ENCODE measurements at places on chromosomes 5 and 9. TPM values are rescaled to one million over a fixed set of nuclear protein-coding genes. Genes with fewer than 3 reads are reported as not detected.
A peak's percentile ranks its signal among the peaks of the same experiment; 100 is the strongest.

GRCh38 chr9:36929350-36929675, 104.8 kb downstream of the PAX5 start:
- peak; percentile 24 for DNase-seq

DNA sequence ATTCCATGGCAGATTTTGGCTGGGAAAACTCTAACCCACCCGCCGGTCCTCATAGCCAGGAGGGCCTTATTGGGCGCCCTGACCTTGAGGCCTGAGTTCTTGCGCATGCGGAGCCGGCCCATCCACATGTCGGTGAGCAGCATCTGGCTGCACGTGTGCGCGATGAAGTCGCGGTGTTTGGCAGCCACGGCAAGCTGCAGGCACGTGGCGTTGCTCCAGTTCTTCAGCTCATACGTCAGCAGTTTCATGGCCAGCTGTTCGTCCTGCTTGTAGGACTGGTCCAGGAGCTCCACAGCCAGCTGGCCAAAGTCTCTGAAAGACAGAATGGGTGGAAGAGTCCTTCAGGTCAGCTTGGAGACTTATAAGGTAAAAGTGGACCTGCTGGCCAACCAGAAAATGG, 204.3 kb upstream of the KLF9 start:
- DNase-seq = no peak

- DNase-seq = no peak
These were observed 140.5 kb downstream of the NPR3 start for GRCh38 chr5:32851559-32852173.

GRCh38 chr5:179051784-179052183, 8.4 kb upstream of the ZNF354C start:
- no peak for DNase-seq

- no peak for DNase-seq
These were observed 255.1 kb downstream of the MCTP1 start for GRCh38 chr5:95029569-95030366.

- DNase-seq = no peak
These were observed 25.2 kb downstream of the BICD2 start for GRCh38 chr9:92739346-92739970.

- no peak for DNase-seq
These were observed 622.7 kb upstream of the CDH18 start for GRCh38 chr5:20610681-20611080.

DNA sequence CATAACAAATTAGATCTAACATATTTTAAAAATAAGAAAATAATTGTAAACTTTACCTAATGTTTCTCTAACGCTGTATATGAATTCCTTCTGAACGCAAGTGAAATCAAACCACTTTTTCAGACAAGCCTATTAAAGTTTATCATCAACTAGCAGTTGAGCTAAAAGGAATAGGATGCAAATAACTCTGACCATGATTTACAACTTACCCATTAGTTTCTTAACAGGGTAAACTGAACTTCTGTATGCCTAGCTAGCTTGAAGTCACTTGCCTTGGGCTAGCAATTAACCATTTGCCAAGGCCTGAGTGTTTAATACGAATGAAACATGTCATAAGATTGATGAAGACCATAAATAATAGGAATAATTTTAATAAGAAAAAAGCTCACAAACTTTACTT, 762.7 kb upstream of the ARRDC3 start:
- no peak for DNase-seq

- DNase-seq = no peak
These were observed 121.7 kb upstream of the GLRA1 start for GRCh38 chr5:152046361-152046760.

DNA sequence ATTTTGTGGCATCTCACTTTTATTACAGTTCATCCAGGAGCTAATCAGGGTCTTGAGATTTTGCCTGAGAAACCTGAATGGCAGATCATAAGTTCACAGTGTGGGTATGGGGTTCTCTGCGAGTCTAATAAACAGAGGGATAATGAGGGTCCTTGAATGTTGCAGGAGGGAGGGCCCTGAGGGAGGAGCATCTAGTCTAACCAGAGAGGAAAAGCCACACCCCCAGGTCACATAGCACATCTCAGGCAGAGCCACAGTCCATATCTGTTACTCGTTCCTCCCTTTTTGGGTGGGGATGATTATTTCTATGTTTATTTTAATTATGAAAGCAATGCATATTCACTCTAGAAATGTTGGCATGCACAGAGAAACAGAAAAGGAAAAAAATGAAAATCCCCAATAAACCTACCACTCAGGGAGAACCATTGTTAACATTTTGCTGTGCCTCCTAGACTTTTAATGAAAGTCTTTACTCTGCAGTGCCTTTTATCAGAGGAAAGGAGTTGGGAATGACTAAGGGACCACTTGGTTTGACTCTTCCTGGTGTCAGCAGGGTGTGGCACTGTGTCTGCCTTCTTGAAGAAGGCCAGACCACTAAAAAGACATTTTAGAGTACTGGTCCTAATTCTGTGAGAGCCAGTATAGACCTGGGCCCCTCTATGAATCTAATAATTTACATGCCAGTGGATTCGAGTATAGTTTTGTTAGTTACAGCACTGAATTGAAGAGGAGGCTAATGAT, 2.8 kb downstream of the GALNT12 start:
- no peak for DNase-seq

- DNase-seq = no peak
These were observed 108.5 kb downstream of the MTREX start for GRCh38 chr5:55416306-55416705.

GRCh38 chr9:37706290-37706689, 47.3 kb upstream of the TRMT10B start:
- DNase-seq = no peak

DNA sequence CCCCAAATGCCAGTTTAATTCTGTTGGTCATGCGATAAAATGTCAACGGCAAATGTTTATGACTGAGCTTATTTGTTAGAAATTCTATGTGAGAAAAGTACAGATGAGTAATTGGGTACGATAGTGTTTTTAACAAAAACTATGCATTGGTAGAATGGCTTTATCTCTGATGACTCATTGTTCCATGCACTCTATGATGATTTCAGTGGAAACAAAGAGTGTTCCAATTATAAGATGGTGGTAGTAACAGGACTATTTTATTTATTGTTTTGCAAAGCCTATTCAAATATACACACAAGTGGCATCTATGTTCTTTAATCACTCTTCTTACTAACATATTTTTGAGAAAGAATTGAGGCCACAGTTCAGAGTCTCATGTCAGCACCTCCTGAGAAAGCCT, 353.7 kb upstream of the IRX2 start:
- DNase-seq = no peak

DNA sequence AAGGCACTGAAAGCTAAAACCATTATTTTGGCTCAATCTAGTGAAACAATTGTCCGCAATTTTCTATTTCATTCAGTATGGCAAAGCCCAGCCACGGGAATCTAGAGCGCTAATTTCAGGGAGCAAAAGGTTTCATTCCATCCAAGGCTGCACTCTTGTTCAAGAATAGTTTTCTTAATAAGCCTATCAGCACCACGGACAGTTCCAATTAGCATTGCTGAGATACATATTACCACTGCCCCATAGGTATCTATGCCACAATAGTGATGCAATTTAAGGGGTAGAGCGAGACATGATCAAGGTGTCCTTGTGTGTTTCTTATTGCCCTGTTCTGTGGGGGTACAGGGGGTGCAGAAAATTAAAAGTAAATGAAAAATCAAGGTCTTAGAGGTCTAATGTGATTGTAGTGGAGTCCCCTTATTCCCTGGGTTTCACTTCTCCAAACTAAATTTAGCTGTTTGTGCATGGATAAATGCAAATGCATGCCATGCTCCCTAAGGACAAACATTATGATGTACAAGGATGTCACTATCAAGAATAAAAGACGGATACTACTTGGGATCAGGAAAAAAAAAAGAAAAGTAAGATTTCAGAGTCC, 45.5 kb downstream of the SPOCK1 start:
- DNase-seq = no peak

GRCh38 chr9:26870292-26870691, 22.3 kb downstream of the CAAP1 start:
- no peak for DNase-seq

- DNase-seq = no peak
These were observed 3.8 kb downstream of the CAVIN4 start for GRCh38 chr9:100581661-100582060.

DNA sequence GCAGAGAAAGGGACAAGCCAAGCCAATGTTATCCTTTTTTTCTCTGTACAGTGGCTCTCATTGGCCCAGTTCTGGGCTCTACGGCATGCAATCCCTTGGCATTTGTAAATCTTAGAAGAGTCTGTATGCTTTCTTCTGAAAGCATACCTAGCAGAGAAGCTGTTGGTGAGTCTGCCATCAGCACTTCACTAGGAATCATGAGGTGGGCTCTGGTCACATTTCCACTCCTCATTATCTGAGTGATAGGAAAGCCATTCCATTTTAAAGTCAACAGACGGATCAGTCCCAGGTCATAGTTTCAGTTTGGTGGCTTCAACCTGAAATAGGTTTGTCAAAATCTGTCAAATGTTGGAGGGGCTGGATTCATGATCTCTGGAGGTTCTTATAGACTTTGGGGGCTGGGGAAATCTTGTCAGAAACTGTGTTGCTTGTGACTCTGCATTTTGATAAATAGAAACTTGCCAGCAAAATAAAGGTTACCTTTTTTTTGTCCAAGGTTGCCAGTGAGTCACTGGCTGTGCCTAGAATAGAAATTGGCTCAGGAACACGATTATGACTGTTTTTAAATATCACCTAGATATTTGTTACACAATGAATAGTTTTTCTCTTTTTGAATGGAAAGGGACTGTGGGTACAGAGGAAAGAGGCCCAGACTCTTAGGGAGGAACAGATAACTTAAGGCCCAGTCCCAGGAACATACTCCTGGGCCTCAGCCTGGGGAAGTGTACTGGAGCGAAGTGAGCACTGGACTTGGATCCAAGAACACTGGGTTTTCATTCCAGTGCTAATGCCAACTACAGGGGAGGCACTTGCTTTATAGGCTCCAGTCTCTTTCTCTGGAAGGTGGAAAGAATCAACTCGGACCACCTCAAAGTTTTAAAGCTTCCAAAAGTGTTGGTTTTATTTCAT, 183.1 kb downstream of the NMUR2 start:
- no peak for DNase-seq

DNA sequence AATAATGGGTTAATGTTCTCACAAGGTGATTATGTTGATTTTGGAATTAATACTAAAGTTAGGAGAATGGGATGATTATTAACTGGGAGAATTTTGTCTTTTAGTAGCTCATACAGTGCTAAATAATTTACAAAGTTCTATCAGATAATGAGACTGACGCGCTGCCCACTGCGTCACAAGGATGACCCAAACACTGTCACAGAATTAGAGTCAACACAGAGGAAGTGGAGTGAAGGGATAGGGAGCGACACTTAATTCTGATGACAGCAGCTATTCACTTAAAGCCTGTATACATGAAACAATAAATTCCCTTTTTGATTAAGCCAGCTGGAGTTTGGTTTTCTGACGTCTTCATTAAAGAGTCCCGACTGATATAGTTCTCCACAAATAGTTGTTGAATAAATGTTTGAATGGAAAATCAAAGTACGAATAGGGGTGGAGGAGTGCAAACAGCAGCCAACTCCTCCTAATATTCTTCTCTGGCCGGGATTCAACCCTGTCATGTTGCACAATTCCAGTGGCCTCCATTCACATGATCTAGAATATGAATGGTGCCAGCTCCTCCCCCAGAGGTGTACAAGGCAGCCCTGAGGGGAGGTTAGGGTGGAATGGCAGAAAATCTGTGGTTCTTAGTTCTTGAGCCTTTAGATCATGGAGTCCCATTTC, 140.3 kb downstream of the PCSK1 start:
- DNase-seq = no peak

- DNase-seq = no peak
These were observed 457.7 kb upstream of the CHD1 start for GRCh38 chr5:99386406-99387077.

The PHF24 gene
- 0.18 TPM for total RNA-seq

The FUT7 gene
- total RNA-seq = 1.6 TPM

The GABRA6 gene
- not detected for total RNA-seq

The TLX3 gene
- total RNA-seq = not detected

The GM2A gene
- total RNA-seq = 17.2 TPM

The SPATA31D4 gene
- total RNA-seq = not detected

The MARCOL gene
- total RNA-seq = not detected

The PCDHB11 gene
- not detected for total RNA-seq

The OTP gene
- not detected for total RNA-seq

All from activated CD4-positive, alpha-beta T cell treated with anti-CD3 and anti-CD28 coated beads for 36 hours (primary cell).